Putamen (tissue), 1 donor: ENCODE measurements at places on chromosomes 5 and 9.
A peak's percentile ranks its signal among the peaks of the same experiment; 100 is the strongest.

- no peak for DNase-seq
These were observed 13.2 kb downstream of the SPTAN1 start for GRCh38 chr9:128565578-128565977.

DNA sequence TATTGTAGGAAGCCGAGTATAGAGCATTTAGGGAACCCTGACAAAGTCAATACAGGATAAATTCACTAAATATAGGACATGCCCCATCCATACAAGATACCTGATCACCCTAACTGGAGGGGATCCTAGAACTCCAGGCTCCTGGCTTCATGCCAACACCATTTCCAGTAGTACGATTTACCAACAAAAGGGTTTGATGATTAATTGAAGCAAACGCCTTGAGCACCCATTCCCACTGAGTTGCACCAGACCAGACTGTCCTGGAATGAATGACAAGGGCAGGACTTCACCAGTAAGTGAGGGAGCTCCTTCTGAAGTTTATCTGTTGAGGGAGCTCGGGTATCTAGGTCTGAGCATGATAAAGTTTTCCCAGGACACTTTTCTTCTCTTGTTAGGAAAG, 327.2 kb upstream of the MSX2 start:
- no peak for DNase-seq

DNA sequence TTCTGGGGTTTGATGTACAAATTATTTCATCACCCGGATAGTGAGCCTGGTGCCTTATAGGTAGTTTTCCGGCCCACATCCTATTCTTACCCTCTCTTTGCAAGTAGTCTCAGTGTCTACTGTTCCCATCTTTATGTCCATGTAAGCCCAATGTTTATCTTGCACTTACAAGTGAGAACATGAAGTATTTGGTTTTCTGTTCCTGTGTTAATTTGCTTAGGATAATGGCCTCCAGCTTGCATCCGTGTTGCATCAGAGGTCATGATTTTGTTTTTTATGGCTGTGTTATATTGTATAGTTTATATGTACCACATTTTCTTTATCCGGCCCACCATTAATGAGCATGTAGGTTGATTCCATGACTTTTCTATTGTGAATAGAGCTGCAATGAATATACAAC, 136.5 kb downstream of the PRR16 start:
- DNase-seq: no peak

DNA sequence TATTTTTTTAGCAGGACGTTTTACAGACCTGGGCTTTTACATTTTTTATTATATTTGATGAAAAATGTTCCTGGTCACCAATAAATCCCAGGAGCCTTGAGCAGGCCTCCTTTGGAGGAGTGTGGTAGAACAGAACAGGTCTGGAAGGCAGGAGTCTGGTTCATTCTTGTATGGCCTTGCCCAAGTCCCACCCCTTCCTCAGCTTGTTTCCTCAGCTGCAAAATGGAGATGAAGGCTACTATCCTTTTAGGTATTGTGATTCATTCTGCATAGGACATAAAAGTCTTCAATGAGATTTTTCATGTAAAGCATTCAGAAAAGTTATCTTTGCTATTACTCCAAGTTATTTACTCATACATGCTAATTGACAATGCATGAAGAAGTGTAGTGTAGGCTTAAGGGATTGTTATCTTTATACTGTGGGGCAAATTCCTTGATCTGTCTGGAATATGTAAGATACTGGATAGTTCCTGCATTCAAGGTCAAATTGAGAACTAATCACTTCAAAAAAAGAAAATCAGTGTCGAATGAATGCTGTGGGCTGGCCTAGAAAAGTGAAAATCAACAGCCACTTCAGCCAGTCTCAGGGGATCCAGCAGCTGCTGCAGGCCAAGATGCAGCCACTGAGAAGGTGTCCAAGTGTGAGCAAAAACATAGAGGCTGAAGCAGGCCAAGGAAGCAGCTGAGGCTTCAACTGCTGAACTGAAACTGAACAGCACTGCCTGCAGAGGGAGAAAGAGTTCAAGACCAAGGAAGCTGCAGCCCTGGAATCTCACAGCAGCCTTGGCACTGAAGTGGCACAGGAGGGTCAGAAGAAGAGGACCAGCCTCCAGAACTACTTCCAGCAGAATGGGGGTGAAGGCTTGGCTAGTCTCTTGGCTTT, 15.5 kb upstream of the SLC36A3 start:
- no peak for DNase-seq

GRCh38 chr5:67182301-67182790, 14.3 kb downstream of the CD180 start:
- no peak for DNase-seq

DNA sequence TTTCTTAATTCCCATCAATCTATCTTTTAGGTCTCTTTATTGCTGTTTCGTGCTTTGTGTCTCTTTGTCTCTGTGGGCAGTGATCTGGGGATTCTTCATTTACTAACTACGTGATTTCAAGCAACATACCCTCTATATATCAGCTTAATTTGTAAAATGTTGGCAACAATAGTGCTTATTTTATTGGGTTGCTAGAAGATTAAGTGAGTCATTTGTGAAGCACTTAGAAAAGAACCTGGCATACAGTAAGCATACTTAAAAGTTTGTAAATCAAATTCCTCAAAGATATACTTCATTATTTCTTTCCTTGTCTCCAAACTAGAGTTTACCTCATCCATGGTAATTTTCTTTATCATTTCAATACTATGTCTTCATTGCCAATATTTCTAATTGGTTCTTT, 669.7 kb downstream of the MAT2B start:
- no peak for DNase-seq

GRCh38 chr9:112125951-112126388, 49.1 kb downstream of the SUSD1 start:
- DNase-seq: no peak

DNA sequence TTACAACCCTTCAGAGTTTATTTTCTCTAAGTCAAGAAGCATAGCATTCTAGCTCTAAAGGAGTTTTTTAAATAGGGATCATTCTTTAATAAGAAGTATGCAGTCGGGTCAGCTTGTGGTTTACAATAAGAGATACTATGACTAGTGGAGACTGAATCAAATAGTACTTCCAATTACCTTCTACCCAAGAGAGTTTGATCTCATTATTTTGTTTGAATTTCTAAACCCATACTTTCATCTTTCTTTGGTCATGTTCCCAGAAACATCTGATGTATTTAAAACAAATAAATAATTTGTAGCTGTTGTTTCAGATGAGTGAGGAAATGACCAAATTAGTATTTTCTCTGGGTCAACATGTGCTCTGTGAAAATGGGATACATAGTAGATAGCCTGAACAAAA, 160.2 kb upstream of the CDH6 start:
- DNase-seq: no peak

DNA sequence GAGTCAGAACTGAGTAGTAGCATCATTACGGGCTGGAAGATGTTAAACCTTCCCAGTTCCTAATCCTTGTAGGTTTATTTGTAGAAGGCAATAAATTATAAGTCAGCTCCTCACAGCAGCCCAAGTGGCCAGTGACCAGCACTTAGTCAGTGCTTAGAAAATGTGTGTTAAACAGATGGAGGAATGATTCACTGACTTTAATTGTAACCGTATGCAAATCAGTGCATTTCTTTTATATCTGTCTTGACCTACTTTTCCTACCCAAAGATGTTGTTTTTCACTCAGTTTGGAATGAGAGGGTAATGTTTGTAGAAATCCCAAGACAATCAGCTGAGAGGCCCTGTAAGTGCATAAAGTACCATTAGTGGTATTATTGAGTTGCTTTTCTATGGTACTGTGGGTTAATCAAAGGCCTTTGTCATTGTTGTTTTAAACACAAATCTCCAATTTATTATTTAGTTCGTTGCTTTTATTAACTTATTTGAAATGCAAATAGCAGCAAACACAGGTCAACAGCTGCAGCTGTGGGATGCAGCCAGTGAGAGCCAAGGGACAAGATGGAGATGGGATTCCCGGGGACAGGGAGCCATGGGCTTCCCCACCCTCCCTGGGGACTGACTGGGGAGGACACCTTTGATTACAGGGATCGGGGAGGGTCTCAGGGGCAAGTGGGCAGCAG, 49.8 kb downstream of the MAP1B start:
- no peak for DNase-seq

GRCh38 chr9:37719526-37719925, 34.1 kb upstream of the TRMT10B start:
- DNase-seq: no peak

GRCh38 chr5:151903243-151903653, 21.4 kb downstream of the GLRA1 start:
- DNase-seq: no peak

DNA sequence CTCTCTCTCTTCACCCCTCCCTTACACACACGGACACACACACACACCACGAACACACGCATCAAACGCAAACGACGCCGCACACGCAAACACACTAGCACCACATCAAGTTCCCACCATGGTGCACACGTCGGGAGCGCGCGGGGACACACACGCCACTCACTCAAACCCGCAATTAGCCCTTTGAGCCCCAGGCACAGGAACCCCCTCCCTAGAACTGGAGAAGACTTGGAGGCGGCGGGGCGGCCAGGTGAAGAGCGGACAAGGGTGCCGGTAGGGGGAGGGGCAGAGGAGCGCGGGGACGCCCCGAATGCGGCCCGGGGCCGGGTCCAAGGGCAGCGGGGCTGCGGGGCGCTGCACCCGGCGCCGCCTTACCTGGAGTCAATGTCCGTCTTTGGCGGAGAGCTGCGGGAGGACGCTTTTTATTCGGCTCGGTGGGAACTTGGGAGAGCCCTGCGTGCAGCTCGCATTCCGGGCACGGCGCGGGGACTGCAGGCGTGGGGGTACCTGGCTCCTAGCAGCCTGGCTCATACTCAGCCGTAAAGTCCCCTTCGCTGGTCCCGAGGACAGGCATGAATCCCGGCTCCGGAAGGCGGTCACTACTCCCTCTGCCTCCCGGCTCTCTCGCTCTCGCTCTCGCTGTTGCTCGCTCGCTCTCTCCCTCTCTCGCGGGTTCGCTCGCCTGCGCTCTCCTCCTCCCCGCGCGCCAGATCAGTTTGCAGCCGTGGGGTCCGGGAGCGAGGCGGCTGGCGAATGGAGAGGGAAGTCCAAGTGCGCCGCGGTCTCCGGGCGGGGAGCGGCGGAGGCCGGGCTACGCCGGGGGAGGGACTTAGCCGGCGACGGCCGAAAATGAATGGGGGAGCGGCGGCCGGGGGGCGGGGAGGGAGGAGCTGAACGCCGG, at the start of gene BRINP1:
Gene BRINP1, minus strand, starts transcription at position 755 of the 901 bp plus-strand sequence. CDS start 56,080 bp downstream, outside the sequence.
- peak; percentile 70 for DNase-seq

- DNase-seq: no peak
These were observed 31.5 kb downstream of the SLC22A4 start for GRCh38 chr5:132325691-132326090.

DNA sequence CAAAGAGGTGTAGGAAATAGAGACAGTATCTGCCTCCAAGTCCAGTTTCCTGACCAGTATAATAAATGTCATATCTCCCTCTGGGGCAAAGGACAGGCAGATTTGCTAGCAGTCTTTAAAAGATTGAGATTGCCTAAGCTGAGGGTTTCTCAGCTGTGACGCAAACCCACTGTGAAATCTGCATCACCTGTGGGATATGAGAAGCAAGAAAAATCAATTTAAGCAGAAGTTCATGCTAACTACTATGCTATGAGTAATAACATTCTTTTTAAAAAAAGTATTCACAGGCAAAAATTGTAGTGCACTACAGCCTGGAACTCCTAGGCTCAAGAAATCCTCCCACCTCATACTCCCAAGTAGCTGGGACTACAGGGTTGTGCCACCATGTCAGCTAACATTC, 168.1 kb upstream of the POC5 start:
- peak; percentile 22 for DNase-seq

GRCh38 chr5:109247986-109248385, 161.8 kb downstream of the PJA2 start:
- DNase-seq: no peak

DNA sequence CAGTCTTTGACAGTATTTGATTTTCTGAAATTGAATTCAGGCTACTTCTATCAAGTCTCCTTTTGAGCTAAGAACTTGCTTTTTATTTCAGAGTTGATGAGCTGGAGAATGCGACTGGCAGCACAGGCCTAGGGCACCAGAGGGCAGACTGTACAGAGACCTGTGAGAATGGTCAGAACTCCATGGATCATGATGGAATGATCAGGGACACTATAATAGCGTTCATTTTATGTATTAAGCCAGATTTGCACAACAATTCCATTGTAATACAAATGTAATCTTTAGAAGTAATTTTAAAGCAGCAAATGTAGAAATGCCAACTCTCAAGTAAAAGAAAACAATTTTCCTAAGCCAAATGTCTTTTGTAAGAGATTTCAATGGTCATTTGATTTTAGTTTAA, 902.4 kb downstream of the NR2F1-AS1 start:
- DNase-seq: peak; percentile 11

DNA sequence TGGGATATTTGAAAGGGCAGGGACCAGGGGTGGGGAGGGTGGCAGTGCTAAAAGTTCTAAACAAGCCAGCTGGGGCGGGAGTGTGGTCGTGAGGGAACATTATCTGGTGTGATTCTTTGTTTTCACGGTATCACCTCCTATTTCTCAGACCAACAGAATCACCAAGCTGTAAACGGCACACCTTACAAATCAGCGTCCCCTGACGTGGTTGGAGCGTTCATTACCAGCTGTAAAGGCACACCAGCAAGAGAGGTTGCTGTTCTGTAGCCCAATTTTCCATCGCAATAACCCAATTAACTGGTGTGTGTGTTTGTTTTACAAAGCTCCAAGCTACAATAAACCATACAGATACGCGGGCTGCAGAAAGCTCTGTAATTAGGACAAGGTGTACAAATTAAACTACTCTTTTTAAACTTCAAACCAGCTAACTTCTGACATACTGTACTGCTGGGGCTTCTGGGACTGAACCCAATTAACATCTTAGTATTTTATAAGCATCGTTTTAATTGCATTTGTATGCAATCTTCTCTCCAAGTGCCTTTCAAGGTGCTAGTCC, 303.6 kb upstream of the CLINT1 start:
- no peak for DNase-seq

GRCh38 chr5:85268194-85268593, 883.5 kb upstream of the EDIL3 start:
- DNase-seq: no peak

DNA sequence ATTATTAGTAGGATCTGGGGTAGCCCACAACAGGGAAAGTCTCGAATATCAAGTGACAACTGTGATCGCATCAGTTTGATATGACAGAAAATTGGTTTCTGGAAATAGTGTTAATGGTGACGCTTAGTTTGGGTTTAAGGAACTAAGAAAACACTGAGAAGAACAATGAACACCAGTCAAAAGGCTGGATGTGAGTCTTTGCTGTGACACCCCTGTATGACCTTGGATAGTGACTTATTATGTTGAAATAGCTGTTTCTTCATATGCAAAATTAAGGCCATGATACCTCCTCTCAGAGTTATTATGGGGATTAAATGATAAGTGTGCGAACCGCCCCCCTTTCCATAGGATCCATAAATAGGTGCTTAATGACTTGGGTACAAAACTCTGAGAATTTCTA, 926 bp downstream of the DNAJC25 start:
- DNase-seq: peak; percentile 7

DNA sequence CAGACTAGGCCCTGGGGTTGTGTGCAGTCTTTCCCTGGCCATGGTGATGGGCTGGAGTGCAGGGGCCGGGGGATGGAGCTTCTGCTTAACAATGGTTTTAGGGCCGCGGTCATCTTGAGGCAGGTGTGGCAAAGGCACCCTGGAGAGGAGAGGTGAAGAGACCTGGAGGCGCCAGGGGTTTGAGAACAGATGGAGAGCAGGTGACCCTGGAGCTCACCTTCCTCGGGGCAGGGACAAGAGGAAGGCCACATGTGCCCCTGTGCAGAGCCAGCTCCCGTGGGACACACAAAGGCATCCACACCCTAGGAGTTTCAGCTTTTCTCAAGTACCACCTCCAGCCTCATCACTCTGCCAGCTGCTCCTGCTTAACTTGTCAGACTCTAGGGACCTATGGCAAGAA, 46.4 kb upstream of the SH3GL2 start:
- DNase-seq: no peak

- no peak for DNase-seq
These were observed 70.9 kb upstream of the TXNDC8 start for GRCh38 chr9:110408598-110408997.
